Kidney glomerular epithelial cell (primary cell): ENCODE measurements at places on chromosomes 1 and 21.

DNA sequence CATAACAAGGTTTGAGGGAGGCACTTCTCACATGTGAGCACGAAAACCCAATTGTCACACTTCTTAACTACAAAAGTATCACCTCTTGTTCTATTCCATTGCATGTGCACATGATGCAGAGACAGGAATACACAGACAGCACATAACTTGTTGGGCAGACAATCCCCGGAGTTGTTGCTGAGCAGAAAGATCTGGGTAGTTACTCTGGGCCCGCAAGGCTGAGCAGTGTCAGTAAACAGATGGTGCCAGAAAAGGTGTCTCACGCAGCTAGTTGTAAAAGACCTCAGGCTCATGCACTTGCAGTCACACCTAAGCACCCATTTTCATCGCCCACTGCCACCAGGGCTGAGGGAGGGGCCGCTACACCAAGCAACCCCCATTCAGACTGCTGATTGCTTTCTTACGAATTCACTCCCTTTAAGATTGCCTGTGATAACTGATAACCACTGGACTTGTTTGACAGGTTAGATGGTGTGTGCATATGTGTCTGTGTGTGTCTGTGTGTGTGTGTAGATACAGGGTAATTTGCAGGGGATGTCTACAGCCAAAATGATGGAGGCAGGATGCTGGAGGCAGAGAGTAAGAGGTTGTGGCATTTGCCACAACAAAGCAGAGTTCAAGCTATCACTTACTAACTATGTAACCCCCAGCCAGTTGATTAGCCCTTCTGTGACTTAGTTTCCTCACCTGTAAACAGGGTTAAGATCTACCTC, 4.2 kb downstream of the LGR6 start:
- DNase-seq, result no peak

- DNase-seq, result no peak
These were observed 12.4 kb downstream of the CBR1 start for GRCh38 chr21:36082237-36082664.

- DNase-seq, result peak; percentile 58
These were observed 28.5 kb downstream of the WNT4 start for GRCh38 chr1:22114083-22115012.

- no peak for DNase-seq
These were observed 104.7 kb downstream of the AKT3 start for GRCh38 chr1:243745356-243745755.

- no peak for DNase-seq
These were observed 70.0 kb upstream of the SELENON start for GRCh38 chr1:25729790-25730644.

GRCh38 chr1:56187405-56187804, 392.0 kb downstream of the PLPP3 start:
- no peak for DNase-seq

DNA sequence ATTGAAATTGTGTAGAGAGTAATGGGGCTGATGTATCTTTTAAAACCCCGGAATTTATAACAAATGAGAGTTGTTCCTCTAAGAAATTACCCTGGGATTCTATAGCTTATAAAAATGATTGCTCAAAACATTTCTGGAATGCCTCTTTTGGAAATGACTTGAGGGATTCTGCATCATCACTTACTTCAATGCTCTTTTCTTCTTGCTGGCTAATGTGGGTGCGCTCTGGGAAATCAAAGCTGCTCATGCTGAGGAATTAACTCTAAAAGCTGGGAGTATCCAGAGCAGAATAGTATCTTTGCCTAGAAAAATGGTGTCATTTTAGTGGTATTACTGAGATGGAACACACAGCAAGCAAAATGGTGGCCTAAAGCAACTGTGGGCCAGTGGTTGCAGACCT, 23.0 kb upstream of the TBX15 start:
- DNase-seq, result no peak

DNA sequence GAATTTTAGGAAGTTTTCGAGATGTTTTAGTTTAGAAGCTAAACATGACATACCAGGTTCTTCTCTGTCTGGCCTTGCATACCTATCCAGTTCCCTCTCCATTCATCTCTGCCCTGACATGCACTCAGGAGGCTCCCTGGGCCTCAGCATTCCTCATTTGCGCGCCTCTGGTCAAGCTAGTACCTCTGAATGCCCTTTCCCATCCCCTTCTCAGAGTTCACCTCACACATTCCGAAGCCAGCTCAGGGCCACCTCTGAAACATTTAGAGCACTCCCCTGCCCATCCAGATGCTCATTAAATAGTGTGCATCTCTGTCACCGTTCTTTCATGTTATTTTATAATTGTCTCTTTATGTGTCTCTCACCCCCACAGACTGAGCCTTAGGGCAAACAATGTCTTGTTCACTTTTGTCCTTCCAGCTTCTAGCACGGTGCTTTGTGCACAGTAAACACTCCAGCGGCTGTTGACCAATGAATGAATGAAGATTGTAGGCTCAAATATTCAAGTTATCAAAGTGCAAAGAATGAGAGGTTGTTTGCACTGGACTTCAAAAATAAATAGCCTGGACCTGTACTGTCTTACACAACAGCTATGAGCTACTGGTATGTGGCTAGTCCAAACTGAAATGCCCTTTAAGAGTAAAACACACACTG, 1.2 kb upstream of the DHCR24 start:
- no peak for DNase-seq

- no peak for DNase-seq
These were observed 138.5 kb downstream of the LRIG2 start for GRCh38 chr1:113211467-113211866.
